ENCODE measurements at places on chromosomes 12 and 14.
A peak's percentile ranks its signal among the peaks of the same experiment; 100 is the strongest.

DNA sequence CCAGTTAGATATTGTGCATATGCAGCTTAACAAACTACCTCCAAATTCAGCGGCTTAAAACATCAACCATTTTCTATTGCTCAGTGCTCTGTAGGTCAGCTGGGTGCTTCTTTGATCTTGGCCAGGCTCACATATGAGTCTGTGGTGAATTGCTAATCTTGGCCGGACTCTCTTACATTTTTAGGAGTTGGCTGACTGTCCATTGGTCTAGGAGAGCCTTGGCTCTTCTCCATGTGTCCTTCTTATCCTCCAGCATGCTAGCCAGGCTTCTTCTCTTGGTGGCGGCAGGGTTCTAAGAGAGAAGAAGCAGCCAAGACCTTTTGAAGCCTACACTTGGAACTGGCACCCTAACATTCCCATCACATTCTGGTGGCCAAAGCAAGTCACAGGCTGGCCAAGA, 174.3 kb upstream of the PWP1 start:
- H3K4me1 ChIP-seq: peaks cover 2% of the 10 kb centered on the region
- no peaks in the 10 kb centered on the region for H3K36me3 ChIP-seq
- H3K27ac ChIP-seq: no peak overlapping the region
- H3K27me3 ChIP-seq: no peaks in the 10 kb centered on the region
- no peak overlapping the region for H3K4me3 ChIP-seq

- DNase-seq: no peak
- no peak overlapping the region for H3K27ac ChIP-seq
These were observed 1135.0 kb downstream of the GALC start for GRCh38 chr14:86858031-86858430.

DNA sequence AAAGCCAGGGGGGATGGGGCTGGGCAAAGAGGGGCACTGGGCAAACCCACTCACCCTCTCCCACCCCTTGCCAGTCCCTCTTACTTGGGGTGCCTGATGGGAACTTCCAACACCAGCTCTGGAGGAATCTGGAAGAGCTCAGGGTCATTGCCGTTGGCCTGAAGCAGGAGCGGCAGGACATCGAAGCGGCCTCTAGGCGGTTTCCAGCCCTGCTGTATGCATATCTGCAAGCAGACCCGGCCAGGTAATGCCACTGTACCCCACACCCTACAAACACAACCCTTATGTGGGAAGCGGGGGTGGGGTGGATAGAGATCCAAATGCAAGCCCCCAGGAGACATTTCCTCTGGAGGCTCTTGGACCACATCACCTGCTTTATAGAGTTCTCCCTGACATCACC, 83.6 kb downstream of the NOS1 start:
- H3K4me1 ChIP-seq: no peaks in the 10 kb centered on the region
- no peak for DNase-seq
- H3K27me3 ChIP-seq: no peaks in the 10 kb centered on the region
- no peak overlapping the region for H3K27ac ChIP-seq
- H3K4me3 ChIP-seq: no peak overlapping the region

- peak; percentile 49 for DNase-seq
- no peaks in the 10 kb centered on the region for H3K27me3 ChIP-seq
- H3K4me1 ChIP-seq: no peaks in the 10 kb centered on the region
- no peaks in the 10 kb centered on the region for H3K36me3 ChIP-seq
- peak overlapping the region; percentile 11 for H3K4me3 ChIP-seq
- no peak overlapping the region for H3K27ac ChIP-seq
These were observed 1.6 kb upstream of the C12orf71 start for GRCh38 chr12:27083861-27084394.

DNA sequence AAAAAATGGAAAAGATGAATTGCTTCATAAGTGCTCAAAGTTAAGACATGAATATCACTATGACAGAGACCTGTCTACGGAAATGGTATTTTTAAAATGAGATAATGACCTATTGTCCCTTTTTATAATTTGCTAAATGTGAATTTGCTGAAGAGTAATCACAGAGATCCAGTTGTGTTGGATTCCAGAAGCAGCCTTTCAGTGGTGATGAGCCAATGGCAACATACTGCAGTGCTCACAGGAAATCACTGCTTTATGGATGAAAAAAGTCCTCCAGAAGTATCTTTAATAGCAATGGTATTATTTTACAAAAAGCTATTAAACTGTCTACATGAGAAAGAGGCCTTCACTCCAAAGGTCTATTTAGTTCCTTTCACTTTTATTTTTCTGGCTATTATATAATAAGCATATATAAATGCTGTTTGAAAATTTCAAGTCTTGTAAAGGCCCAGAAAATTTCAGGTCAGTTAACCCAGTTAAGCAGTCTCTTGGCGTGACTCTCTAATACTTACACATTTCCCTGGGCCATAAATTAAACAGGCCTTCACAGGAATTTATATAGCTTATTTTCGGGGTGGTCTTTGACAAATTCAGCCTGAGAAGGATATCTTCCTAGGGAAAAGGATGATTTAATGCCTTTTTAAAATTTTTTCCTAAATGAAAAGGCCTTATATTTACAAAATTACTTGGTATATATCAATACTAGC, 55.4 kb downstream of the KCNJ8 start:
- no peaks in the 10 kb centered on the region for H3K27me3 ChIP-seq
- H3K4me1 ChIP-seq: 0 out of 2 replicates have a peak, but pooled peaks cover 4% of the 10 kb centered on the region
- H3K36me3 ChIP-seq: no peaks in the 10 kb centered on the region
- no peak for DNase-seq
- no peak overlapping the region for H3K27ac ChIP-seq
- no peak overlapping the region for H3K4me3 ChIP-seq

DNA sequence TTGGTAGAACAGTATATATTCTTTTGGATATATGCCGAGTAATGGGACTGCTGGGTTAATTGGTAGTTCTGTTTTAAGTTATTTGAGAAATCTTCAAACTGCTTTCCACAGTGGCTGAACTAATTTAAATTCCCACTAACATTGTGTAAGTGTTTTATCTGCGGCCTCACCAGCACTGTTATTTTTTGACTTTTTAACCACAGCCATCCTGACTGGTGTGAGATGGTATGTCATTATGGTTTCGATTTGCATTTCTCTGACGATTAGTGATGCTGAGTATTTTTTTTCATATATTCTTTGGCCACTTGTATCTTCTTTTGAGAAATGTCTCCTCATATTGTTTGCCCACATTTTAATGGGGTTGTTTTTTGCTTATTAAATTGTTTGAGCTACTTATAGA, 357.4 kb downstream of the C12orf50 start:
- H3K27ac ChIP-seq: no peak overlapping the region
- no peaks in the 10 kb centered on the region for H3K27me3 ChIP-seq
- H3K36me3 ChIP-seq: no peaks in the 10 kb centered on the region

GRCh38 chr14:73723406-73723796, 9.2 kb upstream of the PNMA1 start:
- no peak overlapping the region for H3K27ac ChIP-seq
- H3K4me3 ChIP-seq: no peak overlapping the region
- H3K4me1 ChIP-seq: peaks cover 38% of the 10 kb centered on the region
- H3K36me3 ChIP-seq: peaks cover 77% of the 10 kb centered on the region
- no peak for DNase-seq
- no peaks in the 10 kb centered on the region for H3K27me3 ChIP-seq

- peaks cover 21% of the 10 kb centered on the region for H3K36me3 ChIP-seq
- DNase-seq: peak; percentile 44
- peaks cover 29% of the 10 kb centered on the region for H3K4me1 ChIP-seq
- H3K4me3 ChIP-seq: peak overlapping the region; percentile 91
- peak overlapping the region; percentile 88 for H3K27ac ChIP-seq
These were observed 1.1 kb downstream of the AJUBA start for GRCh38 chr14:22981090-22981875.

All from SJCRH30 (cell line).